ENCODE measurements at places on chromosomes 3 and 15.
A peak's percentile ranks its signal among the peaks of the same experiment; 100 is the strongest.

DNA sequence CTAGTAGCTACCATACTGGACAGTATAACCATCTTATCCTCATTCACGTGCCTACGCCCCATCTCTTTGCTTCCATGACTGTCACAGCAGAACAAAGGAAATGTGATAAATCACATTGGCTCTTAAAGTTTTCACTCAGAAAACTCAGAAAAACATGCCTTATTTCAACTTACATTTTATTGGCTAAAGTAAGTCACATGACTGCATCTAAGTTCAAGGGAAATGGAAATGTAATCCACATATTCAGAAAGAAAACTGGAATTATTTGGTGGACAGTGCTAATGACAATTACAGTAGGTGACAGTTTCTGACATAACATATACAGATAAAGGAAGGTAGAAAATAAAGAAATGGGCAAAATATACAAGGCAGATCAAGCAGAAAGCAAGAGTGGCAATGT, 37.4 kb upstream of the VILL start:
- DNase-seq = no peak

DNA sequence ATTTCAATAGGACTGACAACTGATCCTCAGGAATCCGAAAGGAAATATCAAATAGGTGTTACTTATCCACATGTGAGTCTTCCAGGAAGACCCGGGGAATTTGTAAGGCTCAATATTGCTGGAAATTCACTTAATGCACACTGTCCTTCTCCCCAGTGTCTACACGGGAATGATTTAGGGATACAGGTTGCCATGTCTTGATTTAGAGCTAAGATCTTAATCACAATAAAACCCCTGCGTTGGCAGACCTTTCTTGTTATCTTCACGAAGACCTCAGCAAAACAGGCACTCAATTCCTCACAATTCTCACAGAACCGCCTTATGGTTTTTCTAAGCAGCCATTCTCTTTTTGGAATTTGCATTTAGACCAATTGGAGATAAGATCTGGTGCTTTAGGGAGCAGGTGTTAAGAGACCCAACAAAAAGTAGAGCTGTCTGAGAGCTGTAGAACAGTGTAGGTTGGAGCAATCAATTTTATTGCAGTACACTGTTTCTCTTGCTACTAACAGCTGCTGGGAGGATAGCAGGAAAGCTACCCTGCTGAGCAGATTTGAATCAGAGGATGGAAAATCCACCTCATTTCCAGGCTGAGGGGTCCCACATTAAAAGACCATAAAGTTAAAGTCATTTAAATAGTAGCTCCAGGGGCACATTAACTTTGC, 925.7 kb downstream of the EPHA3 start:
- no peak for DNase-seq

- no peak for DNase-seq
Observed at GRCh38 chr3:141454906-141455602, 31.8 kb upstream of the RASA2 start.

DNA sequence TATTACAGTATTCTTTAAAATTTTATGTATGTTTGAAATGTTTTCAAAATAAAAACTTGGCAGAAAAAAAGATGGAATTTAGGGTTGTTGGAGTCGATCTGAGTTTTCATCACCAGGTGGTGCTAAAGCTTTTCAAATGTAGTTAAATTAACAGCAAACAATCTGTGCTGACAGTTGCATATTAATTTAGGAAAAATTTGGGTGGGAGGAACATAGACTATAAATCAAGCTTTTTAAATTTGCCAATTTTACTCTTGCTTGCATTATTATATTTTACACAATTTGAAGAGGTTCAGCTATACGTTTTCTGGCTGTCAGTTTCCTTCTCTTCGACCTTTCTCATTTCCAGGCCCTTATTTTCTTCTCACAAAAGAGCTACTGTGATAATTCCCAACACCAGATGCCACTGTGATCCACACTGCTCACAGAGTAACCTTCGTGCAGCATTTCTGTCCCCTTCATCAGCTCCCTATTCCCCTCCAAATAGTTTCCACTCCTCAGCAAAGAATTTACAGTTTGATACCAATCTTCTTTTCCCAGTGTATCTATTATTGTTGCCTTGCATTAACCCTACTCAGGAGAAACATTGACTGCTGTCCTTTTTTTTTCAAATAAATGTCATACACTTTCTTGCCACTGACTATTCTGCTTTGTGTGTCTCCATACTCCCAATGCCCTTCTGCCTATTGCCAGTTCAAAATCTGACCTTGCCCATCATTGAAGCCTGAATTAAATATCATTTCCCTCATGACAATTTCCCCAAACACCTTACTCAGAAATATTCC, 53.4 kb upstream of the EIF5A2 start:
- DNase-seq = peak; percentile 20

GRCh38 chr3:45939341-45939771, 3.9 kb upstream of the CXCR6 start:
- no peak for DNase-seq

GRCh38 chr15:85116925-85117646, 135.4 kb downstream of the PDE8A start:
- DNase-seq = no peak

DNA sequence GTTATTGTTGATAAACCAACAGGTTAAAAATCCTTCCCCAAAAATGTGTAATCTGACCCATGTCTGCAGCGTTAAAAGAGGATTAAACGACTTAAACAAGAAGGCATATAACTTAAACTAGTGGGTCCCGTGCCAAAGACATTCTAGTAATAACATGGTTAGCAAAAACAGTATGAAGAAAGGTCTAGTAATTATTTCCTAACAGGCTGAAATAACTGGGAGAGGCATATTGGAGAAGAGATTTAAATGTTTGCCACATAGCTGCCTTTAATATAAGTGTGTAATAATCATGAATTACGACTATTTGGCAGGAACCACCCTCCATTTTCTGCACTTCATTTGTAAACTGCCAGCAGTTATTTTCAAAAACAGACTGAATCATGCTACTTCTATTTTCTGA, 67.7 kb upstream of the CSPG5 start:
- no peak for DNase-seq

GRCh38 chr3:106197532-106198194, 328.9 kb upstream of the CBLB start:
- no peak for DNase-seq

DNA sequence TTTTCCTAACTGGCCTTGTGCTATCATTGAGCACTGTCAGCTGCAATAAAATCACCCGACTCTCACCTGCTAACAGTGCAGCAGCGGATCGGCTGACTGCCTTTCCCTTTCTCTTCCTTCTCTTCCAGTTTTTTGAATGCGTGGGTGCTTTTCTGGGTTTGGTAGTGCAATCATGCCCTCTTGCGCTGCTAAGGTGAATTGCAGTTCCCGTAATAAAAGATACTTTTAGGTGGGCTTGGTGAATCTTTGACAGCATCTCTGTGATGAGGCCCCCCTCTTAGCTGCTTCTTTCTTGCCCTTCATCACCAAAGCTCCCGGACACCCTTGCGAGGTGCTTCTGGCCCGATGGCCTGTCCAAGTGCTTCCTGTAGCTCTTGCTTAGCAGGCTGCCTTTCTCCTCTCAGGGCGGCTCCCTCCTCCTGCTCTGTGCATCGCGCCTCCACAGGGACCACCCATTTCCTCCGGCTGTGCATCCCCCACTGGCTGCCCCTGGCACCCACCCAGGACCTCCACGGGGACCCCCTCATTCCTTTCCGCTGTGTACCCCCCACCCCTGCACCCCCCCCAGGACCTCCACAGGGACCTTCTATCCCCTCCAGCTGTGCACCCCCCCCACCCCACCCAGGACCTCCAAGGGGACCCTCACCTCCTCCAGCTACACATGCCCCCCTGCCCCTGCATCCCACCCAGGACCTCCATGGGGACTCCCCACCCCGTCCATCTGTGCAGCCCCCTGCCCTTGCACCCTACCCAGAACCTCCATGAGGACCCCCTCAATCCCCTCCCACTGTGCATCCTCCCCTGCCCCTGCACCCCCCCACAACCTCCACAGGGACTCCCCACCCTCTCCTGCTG, 50.8 kb upstream of the RPL32 start:
- no peak for DNase-seq

DNA sequence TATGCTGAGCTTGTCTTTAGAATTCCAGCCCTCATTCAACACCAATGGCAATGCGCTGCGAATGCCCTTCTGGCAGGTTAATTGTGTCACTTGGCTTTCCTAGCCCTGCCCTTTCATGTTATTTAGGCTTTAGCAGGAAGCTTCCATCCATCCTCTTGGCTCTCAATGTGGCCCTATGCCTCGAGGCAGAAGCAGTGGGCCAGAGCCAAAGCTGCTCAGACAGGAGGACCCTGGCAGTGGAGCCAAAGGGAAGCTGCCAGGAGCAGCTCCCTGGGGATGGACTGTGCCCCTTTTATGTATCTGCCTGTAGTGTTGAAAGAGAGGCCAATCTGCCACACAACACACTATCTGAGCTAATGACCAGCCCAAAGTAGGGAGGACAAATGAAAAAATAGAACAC, 376.4 kb downstream of the CTNNB1 start:
- DNase-seq = no peak

DNA sequence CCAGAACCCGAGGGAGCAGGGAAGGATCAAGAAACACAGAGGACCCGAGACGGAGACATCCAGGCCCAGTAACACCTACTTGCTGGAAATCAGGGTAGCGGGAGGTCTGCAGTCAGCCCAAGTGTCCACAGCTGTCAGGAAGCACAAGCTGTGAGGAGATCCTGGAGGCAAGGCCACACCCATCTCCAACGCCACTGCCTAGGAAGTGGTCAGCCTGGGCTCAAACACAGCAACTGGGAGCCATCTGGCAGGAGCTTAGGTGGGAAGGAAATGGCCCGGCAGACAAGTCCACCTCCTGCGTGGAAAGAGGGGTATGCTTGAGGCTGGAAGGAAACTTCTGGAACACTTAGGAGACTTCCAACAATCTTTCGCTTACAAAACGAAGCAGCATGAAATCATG, 407.1 kb downstream of the VPS13C start:
- DNase-seq = no peak

DNA sequence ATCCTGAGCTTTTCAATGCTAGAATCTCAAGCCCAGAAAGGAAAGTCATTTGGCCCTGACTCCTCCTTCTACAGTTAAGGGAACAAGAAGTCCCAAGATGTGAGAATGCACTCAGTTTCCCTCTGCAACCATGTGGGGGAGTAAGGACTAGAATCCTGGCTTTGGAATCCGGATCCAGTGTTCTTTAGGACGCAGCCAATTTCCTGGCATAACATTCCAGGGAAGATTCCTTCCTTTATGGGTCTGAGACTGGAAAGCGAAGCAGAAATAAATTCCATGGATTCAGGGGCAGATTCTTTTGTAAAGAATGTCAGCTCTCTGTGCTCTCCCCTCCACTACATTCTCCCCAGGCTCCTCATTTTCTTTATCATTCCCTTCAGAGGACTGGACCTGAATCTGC, 151.8 kb upstream of the SOX14 start:
- no peak for DNase-seq

- no peak for DNase-seq
Observed at GRCh38 chr3:173652093-173652492, 254.5 kb downstream of the NLGN1 start.

DNA sequence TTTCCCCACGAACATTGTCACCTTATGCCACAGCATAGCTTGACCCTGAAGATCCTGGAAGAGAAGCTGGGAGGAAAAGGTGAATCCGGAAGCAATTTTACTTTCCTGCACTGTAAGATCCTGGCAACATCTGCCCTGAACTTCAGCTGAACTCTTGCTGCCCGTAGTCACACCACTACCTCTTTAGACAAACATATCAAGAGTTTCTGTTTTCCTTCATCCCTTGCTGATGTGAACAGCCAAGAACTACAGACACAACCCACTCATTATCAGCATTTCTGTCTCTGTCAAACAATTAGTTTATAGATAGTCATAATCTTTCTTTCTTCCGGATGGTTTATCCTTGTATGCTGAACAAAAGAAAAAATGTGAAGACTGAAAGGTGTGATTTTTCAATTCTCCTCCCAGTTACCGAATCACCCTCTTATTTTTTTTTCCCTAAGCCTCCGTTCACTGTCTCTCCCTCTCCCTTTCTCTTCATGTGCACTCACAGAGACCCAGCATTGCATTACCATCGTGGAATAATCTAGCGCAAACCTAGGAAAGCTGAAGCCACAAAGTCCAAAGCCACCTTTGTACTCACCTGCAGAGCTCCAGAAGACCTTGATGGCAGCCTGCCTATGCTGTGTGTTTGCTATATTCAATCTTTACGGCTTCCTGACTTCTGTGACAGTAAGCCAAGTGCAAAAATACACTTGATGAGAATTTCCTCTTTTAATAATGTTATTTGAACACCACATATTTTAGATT, 229.2 kb downstream of the CDIN1 start:
- DNase-seq = no peak

- DNase-seq = no peak
Observed at GRCh38 chr3:30680789-30681648, 74.6 kb downstream of the TGFBR2 start.

DNA sequence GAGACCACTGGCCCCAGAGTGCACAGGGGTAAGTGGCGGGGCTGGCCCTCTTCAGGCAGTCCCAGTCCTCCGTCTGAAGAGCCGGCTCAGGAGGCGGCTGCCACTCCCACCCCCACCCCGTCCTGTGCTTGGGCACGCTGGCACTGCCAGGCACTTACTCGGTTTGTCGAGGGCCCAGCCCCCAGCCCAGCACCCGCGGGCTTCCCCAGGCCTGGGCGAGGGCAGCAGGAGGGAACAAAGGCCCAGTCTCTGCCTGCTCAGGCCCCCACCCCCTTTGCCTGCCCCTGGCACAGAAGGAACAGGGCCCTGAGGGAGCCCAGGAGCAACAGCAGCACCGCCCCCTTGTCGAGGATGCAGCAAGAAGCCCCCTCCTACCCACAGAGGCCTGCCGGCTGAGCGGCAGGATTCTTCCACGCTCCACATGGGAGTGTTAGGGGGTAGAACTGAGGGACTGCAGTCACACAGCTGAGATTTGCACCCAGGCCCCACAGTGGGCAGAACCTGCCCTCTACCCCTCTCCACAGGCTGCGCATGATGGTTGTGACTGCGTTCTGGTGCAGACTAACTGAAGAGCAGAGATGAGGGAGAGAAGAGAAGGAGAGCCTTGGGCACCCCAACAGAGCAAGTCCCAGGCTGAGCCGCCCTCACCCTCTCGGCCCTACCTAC, 8.9 kb downstream of the DUSP7 start:
- DNase-seq = no peak

- no peak for DNase-seq
Observed at GRCh38 chr3:129723558-129724324, 117.3 kb upstream of the PLXND1 start.

DNA sequence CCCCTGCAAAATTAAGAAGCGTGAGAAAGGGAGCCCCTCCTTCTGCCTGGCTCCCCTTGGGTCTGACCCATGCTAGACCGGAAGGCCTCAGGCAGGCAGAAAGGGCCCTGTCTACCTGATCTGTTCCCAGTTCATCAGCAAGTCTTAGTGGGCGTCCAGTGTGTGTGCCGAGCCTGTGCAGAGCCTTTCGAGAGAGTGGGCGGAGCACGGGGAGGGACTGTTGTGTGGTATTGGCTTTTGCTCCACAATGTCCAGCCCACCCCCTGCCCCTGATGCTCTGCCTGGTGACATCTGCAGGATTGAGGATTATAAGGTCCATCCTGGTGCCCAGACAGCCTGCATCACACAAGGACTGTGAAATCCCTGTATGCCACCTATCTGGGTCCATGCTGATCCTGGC, 82.9 kb downstream of the CHDH start:
- DNase-seq = no peak

GRCh38 chr3:29282427-29283230, 1.8 kb downstream of the RBMS3 start:
- no peak for DNase-seq

- no peak for DNase-seq
Observed at GRCh38 chr3:116444819-116445310, 422 bp downstream of the LSAMP start.

All from right renal pelvis (tissue), 4 donors.